Stimulated activated CD8-positive, alpha-beta memory T cell treated with anti-CD3 and anti-CD28 coated beads, Interleukin-15, amount 100 ng/mL, for 24 hours (primary cell): ENCODE measurements at places on chromosomes 1 and 21.

DNA sequence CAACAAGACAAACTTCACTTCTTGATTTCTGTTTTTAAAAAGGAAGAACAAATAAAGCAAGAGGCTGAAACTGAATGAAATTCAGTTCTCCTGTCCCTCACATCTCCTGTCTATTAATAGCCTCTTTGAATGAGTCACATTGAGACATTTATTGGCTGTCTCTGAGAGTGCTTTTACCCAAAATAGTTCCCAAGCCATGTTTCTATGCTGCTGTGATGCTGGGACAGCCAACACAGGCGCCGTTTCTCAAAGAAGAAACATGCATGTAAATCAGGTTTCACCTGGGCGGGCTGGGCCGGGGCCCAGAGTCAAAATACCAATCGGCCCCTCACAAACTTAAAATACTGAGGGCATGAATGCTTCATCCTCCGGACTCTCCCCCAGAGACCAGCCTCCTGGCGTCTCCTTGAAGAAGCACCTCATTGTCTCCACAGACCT is 105.2 kb downstream of the EDEM3 start:
- no peak for DNase-seq

GRCh38 chr1:71269818-71270217 is 189.0 kb upstream of the ZRANB2 start:
- DNase-seq, result no peak

GRCh38 chr1:198068285-198068684 is 88.5 kb upstream of the NEK7 start:
- no peak for DNase-seq

DNA sequence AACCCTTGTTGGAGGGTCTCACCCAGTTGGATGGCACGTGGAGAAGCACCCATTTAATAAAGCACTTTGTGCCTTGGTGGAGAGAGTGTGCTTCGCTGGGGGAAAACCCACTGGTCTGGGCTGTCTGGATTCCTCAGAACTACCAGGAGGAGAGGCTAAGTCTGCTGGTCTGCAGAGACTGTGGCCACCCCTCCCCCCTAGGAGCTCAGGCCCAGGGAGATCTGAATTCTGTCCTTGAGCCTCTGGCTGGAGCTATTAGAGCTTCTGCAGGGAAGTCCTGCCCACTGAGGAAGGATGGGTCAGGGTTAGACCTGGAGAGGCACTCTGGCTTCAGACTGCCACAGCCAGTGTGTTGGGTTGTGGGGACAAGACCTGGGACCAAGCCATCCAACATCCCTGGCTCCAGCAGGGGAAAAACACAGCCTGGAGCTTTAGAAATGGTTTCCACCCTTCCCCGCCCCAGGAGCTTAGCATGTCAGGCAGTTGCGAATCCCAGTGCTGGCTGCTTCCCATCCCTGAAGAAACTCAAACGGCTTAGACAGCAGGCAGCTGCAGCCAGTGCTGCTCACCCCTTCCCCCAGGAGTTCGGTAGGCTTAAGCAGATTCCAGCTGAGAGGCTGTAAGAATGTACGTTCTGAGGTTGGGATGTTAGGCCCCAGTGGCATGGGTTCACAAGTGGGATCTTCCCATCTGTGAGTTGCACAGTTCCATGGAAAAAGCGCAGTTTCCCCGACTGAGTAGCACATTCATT is 288.3 kb downstream of the TGFB2 start:
- no peak for DNase-seq

DNA sequence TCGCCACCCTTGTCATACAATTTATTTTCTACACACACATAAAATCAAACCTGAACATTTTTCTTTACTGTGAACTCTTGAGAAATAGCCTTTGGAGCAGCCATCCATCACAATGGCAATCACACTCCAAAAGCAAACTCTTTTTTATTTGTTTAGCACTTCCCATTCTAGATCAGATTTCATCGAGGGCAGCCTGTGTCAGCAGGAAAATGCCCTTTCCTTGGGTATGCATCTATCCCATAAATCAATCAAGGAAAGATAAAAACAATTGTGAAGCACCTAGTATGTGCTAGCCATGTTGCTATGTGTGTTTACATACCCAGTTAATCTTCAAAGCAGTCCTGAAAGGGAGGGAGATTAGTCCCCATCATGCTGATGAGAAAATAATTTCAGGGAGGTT is 484.1 kb upstream of the USP24 start:
- no peak for DNase-seq

GRCh38 chr21:41869771-41870170 is 9.4 kb downstream of the PRDM15 start:
- DNase-seq, result no peak

- no peak for DNase-seq
These were observed 59.7 kb downstream of the MRPL37 start for GRCh38 chr1:54259546-54260140.

GRCh38 chr1:13699510-13699909 is 478 bp upstream of the PRDM2 start:
- no peak for DNase-seq

DNA sequence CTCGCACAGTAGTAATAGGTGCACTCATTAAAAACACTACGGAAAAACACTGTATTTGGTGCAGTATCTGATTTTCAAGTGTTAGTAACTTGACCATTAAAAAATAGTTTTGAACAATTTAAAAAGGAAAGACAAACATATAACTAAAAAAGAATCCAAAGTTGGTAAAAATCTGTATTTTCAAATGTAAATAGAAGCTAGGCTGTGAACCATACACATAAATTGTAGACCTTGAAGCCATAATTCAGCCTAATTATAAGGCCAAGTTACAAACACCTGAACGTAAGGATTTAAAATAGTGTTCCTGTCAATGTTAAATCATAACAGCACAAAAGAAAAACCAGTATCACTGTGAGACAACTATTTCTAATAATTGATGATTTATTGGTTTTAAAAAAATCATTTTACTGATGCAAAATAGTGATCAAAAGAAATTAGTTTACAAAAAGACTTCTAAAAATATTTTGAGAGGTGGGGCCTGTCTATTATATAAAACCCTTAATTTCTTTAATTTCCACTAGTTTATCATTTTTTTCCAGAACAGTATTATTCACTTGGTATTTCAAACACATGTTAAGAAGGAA is 4.5 kb downstream of the IRF2BP2 start:
- DNase-seq, result no peak

DNA sequence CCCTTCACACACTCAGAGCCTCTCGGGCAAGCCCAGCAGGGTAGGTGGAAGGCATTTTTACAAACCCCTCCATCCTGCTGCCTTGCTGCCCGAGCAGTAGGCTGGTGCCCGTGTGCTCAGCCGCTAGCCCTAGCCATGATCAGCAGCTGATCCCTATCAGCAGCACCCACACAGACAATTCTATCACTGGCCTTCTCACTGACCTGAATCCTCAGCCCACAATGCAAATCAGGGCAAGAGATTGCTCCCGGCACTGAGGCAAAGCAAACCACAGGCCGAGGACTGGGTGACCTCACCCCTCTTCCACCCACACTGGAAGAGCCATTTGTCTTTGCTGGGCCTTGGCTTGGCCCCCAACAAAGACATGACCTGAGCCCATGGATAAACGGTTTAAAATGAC is 895 bp upstream of the PDZK1 start:
- no peak for DNase-seq

DNA sequence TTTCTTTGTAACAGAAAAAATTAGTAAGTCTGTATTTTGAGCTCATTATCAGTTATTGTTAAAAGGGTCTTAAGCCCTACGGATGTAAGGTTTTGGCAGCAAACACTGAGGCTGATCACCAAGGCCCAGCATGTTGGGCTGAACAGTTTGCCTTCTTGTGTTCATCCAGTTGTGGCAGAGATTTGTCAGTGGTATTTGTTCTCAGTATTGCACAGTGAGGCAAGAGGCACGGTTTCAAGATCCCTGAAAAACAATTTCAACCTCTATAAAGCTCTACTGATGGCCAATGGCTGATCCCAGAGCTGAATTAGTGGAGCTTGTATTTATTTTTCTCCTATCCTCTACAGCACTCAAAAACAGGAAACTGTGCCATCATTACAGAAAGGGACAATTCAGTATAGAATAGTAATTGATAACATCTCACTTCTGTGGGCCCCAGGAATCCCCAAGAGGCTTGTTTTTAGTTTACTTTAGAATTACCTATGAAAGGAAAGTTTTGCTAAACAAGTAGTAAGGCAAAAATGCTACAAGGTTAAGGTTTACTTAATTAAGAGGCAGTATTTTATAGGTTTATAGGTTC is 191.8 kb upstream of the RAB4A start:
- DNase-seq, result no peak

- no peak for DNase-seq
These were observed 30.7 kb upstream of the KIAA1614 start for GRCh38 chr1:180881806-180882509.

GRCh38 chr1:18803151-18803791 is 56.2 kb downstream of the TAS1R2 start:
- DNase-seq, result no peak
